HCT116 (cell line): ENCODE measurements at places on chromosomes 3 and 15.

DNA sequence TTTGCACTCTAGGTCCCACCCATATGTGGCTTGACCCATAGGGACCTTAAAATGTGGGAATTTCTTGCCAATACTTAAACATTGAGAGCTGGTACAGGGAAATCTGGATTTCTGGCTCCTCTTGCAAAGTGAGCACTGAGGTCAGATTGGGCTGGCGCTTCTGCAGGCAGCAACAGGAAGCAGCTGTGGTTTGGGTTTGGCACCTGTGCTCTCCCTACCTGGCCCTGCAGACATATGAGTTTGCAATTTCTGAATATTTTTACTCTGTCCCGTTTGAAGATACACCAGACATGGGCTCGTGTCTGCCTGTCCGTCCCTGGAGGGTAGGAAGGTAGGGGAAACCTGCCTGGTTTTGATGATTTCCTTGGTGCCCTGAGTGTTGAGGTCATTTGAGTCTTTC lies 74.8 kb upstream of the SEC13 start:
- DNase-seq, result no peak

GRCh38 chr3:184018424-184018973 lies 815 bp upstream of the ABCC5 start:
- DNase-seq, result no peak

GRCh38 chr3:51389423-51390183 lies 1.5 kb upstream of the RBM15B start:
- DNase-seq, result no peak

GRCh38 chr3:100523050-100523760 lies 30.8 kb downstream of the TMEM45A start:
- no peak for DNase-seq

DNA sequence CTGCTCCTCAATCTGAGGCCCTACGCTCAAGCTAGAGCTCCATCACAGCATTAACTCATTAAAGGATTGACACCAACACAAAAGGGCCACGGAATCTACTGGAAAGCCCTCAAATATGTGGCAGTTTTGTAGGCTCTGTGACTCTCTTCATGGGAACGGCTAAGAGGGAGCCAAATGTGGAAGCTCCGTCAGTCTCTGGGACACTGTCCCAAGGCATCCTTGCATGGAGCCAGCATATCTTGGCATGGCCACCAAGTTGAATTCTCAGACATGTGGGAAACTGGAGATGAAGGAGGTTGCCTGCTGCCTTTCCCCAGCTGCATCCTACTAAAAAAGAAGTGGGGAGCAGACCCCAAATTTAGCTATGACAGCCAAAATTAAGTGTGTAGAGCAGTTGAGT lies 296.9 kb downstream of the NTRK3 start:
- DNase-seq, result no peak
